Activated B cell treated with CpG ODN at 0.5 μM for 24 hours (primary cell): ENCODE measurements at places on chromosomes 1 and 21.

GRCh38 chr1:229186373-229187056, 84.4 kb upstream of the RAB4A start:
- no peak for DNase-seq

DNA sequence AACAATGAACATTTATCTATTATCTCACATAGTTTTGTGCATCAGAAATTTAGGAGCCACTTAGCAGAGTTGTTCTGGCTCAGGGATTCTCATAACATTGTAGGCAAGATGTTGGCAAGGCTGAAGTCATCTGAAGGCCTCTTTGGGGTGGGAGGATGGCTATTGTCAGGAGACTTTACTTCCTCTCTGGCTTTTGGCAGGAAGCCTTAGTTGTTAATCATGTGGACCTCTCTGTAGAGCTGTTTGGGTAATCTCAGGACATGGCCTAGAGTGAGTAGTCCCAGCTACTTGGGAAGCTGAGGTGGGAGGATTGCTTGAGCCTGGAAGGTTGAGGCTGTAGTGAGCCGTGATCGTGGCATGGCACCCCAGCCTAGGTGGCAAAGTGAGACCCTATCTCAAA, 40.2 kb downstream of the RASAL2 start:
- no peak for DNase-seq

DNA sequence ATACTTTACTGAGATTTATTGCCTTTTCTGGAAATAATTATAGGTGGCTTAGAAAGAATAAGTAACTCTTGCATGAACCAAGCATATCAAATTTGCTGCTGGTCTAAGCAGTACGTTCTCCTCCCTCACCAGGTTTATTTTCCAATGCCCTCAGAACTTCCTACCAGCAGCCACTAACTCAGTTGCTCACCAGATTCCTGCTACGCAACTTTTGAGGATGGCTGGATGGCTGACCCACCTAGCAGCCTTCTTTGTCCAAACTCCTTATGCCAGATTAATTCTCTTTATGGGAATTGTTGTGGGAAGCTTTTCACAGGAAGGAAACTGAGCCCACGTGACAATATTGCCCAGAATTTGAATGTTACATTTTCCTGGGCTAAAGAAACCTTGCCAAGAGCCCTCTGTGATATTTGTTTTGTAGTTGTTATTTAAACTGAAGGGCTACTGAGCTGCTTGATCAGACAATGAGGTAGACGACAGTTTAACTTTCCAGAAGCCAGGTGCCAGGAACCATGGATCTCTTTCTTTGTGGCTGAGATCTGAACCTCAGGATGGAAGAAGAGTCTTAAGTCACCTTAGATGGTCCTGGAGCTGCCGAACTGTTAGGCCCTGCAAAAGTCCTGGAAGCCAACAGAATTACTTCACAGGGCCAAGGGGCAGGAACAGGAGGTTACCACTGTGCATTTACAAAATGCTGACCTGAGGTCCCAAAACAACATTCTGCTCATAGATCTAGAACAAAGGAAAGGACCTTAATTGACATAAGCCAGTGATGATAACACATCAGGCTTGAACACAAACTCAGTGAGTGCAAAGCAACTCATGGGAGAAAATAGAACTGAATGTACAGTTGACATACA, 85.5 kb upstream of the ATP1A1 start:
- DNase-seq, result no peak

DNA sequence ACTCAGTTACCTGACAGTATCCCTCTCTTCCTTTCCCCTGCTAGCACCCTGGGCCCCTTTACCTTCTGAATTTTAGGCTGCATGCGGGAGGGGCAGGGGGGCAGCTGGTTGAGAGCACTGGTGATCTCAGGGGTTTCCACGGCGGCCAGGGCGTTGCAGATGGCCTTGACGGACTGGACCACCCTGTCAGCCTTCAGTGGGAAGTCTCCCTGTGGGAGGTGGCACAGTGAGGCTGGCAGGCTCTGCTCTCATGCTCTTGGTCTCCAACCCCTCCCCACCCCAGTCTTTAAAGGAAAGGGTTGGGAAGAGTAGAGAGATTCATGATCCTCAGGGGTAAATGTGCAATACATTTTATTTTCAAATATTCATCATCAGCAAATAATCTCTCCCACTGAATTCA, 36.9 kb downstream of the PIK3C2B start:
- DNase-seq, result no peak

GRCh38 chr1:36095760-36096405, 7.2 kb downstream of the ADPRS start:
- no peak for DNase-seq

GRCh38 chr1:175537571-175537970, 205.8 kb downstream of the TNR start:
- no peak for DNase-seq

DNA sequence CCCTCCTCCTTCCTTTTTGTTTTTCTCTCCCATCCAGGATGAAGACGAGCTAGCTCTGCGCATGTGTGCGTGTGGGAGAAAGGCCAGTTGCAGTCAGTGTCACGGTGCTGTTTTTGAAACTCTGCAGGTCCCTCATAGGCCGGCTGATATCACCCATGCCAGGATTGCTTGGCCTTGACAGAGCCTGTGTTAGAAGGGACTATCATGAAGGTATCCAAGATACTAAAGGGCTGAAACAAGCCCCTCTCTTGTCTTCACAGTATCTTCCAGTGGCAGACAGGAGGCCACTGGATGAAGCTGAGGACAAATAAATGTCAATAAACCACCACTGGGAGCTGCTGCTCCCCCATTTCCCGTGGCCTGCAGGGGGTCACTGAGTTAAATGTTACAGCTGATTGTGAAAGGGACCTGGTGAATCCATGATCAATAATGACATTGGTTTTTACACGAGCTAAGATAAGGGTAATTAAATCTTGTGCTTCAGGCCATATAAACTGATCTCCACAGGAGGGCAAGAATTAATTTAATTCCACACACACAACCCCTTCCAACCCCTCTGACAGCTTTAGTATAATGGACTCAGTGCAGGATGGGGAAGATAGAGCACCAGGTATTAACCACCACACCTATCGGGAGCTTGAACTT, 64.6 kb upstream of the TARBP1 start:
- DNase-seq, result no peak

DNA sequence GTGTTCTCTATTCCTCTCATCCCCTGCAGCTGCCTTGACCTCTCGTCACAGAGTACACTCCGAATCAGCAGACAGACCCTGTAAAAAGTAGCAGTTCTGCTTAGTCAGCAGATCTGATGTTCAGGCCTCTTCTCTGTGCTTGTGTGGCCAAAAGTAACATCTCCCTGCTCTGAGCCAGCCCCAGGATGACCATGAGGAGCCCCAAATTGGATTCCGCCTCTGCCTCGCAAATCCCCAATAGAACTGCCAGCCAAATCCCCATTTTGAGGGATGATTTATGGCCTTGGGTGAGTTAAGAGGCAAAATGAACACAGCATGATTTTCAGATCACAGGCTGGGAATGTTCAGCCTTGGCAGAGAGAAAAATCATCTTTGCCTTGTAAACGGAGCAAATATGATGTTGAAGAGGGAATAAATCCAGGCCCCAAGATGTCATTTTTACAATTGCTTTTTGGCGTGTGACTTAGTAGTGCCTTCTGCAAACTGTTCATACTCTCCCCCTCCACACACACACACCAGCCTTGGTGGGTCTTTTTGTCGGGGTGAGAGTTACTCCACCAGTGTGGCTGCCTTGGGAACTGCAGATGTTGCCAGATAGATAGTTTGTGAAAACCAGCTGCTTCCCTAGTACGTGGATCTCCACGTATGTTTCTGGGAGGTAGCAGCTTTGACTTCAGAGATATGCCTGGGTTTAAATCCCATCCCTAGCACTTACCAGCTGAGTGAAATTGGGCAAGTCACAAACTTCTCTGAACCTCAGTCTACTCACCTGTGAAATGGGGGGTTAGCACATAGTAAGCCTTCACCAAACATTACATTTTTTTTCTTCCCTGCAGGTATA, 77.8 kb downstream of the MAN1C1 start:
- no peak for DNase-seq

GRCh38 chr1:46413596-46413985, 19.5 kb downstream of the FAAH start:
- DNase-seq, result no peak

GRCh38 chr1:170682169-170682568, 18.2 kb downstream of the PRRX1 start:
- no peak for DNase-seq

DNA sequence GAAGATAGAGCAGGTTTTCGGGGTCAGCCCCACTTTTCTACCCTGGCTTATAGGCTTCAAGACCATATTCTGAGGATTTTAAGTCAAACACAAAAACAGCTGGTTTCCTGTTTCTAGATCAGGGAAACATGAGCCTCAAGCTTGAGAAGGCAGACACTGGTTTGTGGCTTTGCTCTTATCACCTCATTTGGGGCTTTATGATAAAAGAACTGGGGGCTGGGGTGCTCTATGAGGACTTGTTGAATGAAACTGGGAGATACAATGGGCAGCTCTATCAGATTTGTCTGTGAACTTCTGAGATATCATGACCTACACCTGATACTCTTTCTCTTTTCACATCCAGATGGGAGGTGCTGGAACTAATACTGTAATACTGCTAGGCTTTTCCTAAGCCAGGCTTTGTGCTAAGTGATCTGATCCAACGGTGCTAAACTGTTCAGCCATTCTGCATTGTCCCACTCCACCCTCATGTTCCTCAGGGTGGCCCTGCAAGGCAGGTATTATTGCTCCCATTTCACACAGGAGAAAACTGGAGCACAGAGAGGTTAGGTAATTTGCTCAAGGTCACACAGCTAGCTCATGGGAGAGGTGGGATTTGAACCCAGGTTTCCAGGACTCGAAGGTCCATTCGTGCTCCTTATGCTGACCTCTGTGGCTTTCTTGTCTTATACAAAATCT, 6.6 kb downstream of the AJAP1 start:
- DNase-seq, result no peak

DNA sequence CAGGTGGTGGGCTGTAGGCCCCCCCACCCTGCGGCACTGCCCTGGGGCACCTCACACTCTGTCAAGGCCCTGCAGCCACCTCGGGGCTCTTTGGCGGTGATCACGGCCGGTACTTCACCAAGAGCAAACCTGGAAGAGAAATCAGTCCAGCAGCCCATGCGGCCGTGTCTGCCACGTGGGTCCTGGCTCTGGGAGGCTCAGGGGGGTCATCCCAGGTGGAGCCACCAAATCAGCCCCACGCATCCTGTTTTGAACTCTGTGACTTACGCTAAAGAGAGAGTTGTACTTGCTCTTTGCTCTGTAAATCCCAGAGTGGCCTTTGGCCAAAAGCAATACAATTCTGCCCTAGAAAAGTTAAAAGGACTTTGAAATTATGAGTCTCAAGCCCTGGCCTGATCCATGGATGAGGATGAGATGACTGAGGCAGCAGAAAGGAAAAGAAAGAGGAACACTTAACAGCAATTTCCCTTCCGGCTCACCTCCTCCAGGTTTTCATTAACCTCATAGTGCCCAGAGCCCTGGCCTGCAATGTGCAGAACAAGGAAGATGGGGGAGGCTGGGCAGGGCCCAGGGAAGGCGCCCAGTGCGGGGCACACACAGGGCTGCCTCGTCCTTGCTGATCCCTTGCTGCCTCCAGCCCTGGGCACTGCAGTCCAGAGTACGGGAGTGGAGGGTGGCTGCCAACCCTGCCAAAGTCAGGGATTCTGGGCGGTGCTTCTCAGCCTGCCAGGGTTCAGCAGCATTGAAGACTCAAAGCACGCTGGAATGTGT, 337.0 kb downstream of the MATN1 start:
- DNase-seq, result no peak

DNA sequence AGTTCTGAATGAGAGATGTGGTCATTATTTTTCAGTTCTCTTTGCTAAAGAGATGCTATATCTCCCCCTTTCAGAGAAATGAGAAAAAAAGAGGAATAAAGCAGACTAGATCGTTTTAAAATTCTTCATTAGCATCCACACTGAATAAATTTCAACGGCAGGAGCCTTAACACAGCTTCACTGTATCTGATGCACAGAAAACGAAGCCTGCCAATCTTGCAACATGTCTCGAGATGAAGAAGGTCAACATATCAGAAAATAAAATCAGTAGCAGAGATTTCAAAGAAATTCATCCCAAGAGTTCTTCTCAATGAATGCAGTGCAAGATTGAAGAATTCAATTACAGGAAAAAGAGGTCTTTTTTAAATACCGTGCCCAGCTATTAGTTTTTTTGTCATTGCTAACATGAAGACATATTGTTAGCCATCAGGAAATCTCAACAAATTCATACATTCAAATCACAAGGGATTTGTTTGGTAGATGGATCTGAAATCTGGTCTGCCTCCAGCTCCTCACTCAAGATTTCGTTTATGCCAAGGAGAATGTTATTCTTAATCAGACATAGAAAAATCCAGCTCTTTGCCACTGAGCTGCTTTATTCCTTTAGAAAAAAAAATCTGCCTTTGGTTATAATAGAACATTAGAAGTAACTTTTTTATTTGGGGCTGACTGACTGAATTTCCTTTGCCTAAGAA, 76.4 kb upstream of the DAB1 start:
- DNase-seq, result no peak

GRCh38 chr1:200857804-200858203, 15.0 kb upstream of the GPR25 start:
- no peak for DNase-seq

DNA sequence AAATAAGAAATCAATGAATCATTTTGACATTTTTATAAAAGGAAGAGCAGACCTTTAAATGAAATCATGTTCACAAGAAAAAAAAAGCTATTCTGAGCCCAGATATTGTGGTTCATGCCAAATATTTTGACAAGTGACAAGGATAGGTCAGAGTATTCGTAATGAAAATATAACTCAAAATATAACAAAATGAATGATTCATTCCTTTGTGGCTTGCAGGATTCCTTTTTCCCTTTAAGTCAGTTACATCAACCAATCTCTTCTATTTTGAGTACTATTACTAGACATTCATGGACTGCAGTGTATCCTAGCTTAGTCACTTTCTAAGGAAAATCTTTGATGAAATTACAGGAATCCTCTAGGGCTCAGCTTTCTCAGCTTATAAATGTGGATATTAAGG, 188.7 kb downstream of the COL11A1 start:
- no peak for DNase-seq

DNA sequence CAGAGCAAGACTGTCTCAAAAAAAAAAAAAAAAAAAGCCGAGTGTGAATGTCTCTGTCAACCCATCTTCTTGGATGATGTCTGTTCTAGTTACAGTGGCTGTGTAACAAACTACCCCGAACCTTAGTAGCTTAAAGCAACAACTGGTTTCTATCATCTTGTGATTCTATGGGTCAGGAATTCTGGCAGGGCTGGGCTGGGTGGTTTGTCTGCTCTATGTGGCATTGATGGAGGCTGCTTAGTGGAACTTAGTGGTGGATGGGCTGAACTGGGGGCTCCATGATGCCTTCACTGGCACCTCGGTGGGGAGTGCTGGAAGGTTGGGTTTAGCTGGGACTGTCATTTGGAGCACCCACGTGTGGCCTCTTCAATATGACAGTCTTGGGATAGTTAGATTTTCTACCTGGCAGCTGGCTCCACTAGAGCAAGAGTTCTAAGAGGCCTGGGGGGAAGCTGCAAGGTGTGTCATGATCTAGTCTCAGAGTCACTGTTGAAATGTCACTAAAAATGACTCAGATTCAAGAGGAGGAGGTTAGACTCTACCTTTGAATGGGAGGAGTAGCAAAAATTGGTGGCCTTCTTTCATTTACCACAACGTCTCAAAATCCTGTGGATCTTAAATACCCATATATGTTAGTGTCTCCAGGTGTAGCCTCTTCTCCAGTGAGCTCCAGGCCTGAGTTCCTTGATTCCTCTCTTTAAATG, 18.6 kb downstream of the ACOT11 start:
- no peak for DNase-seq
